ENCODE measurements at places on chromosomes 7 and 10.

GRCh38 chr10:28355376-28355775 is 52.5 kb upstream of the MPP7 start:
- DNase-seq, result no peak

- DNase-seq, result peak; percentile 72
Measured at GRCh38 chr7:81499262-81500116, 270.4 kb downstream of the HGF start.

DNA sequence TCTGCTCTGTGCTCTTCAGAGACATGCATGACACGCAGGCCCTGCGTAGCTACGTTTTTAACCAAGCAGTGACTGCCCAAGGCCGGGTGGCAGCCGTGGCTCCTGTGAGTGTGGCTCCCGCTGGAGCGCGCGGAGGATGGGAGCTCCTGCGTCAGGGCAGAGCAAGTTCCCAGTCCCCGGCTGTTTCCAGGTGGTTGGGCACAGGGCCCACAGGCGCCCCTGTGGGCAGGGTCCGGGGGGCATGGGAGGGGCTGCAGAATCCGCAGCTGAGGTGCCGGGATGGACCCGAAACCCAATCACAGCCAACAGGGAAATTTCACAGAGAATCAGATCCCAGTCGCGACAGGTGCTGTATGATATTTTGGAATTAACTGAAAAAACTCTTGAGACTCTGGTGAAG is 9.8 kb downstream of the NKX6-2 start:
- DNase-seq, result no peak

- no peak for DNase-seq
Measured at GRCh38 chr7:28530175-28530802, 118.0 kb downstream of the CREB5 start.

DNA sequence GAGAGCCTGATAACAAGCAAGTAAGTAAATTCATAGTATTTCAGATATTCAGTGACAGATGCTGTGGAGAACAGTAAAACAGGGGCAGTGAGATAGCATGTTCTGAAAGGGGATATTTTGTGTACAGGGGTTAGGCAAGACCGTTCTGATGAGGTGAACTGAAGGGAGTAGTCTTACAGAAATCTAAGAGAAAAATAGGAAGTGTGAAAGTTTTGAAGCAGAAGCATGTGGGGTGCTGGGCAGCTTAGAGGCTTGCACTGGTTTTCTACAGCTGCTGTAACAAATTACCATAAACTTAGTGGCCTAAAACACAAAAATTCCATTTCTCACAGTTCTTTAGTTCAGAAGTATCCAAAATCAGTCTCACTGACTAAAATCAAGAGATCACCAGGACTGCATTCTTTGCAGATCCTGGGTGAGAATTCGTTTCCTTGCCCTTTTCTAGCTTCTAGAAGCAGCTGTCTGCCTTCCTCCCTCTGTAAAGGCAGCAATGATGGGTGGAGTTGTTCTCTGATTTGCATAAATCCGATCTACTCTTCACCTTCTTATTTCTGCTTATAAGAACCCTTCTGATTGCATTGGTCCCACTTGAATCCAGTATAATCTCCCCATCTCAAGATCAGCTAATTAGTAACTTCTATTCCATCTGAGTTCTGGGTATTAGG is 7.5 kb upstream of the KLF14 start:
- DNase-seq, result no peak
